CD4-positive, alpha-beta T cell treated with Interleukin-2 at 100 ng/mL for 4 hours (primary cell): ENCODE measurements at places on chromosomes 4 and X.

GRCh38 chrX:31181377-31182000, 109.6 kb upstream of the FTHL17 start:
- no peak for DNase-seq

- no peak for DNase-seq
Measured at GRCh38 chr4:24519649-24520048, 64.7 kb downstream of the DHX15 start.

DNA sequence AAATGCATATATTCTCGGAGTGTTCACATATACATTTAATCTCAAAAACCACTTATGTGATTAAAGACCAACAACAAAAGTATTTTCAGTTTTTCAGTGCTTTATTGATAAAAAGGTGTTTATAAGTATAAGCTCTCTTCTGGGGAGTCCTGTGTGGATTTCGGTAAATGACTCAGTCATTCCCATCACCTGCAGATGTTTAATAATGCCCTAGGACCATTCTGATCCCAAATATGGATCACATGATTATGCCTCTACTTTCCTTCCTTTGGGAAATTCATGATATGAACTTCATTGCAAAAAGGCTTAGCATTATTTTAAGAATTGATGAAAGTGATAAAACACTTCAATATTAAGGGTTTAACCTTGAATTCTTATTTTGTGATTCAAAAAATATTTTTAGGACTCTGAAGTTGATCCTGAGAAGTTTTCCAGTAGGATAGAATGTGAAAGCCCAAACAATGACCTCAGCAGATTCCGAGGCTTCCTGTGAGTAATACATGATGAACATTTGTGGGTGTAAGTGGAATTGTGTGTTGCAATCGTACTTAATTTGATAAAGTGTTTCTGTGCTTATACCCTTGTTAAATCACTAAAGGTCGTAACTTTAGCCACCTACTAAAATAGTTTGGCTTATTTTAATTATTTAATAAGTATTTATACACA, 40.2 kb downstream of the ATP10D start:
- DNase-seq: no peak

DNA sequence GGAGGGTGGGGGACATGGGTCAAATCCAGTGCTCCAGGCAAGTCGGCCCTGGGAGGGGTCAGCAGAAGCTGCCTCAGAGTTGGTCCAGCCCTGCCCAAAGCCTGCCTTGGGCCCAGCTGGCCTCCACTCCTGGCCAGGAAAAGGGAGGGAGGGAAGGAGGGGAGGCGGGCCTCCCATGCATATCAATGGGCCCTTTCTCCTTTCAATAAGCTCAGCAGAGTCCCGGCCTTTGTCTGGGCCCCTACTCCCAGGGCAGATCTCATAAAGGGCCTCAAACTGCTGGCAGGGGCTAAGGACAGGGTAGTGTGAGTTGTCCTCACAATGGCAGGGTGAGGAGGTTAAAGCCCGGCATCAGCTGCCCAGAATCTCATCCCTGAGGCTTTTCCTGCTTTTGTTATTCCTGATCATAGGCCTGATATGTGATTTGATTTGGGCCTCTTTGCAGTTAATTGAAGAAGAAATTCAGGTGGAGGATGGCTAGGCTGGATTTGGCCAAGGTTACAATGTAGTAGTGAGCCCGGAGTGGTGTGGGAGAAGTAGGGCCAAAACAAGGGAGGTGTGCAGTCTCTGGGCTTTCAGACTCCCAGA, 121.1 kb upstream of the ATP6AP2 start:
- no peak for DNase-seq
